ENCODE measurements at places on chromosomes 13 and 19.
A peak's percentile ranks its signal among the peaks of the same experiment; 100 is the strongest.

- no peak for DNase-seq
These were observed 2.0 kb downstream of the LENG9 start for GRCh38 chr19:54461613-54462012.

GRCh38 chr19:2549701-2550191 is 73.8 kb downstream of the GADD45B start:
- peak; percentile 92 for DNase-seq

DNA sequence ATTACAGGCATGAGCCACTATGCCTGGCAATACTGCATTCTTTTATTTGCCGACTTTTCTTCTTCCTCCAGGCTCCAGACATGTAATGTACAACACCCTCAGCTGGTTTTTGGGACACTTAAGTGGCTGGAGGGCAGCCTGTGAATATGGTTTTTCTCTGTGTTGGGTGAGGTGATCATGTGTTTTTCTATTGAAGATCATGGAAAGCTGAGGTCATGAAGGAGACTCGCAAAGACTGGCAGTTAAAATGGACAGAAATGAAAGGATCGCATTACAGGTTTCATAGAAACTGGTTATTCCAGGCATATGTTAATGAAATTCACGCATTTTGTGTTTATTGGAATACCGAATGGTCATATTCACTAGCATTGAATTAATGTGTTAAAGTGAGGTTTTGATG is 85.2 kb upstream of the RNF113B start:
- DNase-seq: no peak

DNA sequence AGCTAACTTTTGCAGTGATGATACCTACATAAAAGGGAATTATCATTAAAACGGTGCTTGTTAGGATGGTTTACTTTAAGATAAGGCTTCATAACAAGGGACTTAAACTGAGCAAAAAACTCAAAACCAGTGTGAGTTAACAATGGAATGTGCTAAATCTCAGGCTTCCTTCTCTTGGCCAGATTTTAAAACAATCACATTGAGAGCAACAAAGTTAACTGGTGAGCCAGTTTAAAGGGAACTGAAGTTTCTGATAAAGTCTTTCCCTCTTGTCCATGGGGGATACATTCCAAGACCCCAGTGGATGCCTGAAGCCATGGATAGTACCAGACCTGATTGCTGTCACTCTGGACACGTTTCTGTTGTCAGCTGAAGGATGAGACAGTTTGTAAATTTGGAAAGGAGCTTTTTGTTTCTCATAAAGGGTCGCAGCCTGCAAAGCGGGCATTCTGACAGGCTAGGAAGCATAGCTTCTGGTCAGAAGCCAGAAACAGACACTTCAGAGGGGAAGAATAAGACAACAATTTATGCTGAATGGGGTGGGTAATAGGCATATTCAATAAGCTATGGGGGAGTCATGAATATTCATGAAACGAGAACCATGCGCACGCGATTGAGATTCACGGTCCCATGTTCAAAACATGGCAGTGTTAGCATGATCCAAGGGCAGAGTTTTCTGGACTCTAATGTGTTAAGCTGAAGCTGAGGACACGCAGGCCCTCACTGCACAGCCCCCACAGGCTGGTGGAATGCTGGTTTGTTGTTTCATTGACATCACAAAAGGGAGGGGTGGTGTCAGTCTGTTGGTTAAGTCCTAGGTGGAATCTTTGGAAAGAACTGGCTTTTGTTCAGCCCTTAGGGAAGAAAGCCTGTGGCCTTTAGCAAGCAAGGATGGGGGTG is 150.6 kb upstream of the RNF113B start:
- no peak for DNase-seq

DNA sequence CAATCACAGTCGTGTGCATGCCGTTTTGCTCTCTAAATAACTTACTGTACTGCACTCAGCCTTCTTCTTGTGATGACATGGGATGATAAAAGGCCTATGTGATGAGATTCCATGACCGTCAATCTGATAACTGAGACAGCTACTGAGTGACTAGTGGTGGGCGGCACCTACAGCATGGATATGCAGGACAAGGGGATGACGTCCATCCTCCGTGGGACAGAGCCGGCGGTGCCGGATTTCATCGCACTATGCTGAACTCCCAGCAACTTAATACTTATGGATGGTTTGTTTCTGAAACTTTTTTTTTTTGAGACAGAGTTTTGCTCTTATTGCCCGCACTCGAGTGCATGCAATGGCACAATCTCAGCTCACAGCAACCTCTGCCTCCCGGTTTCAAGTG is 146.8 kb upstream of the TSHZ3 start:
- DNase-seq: no peak

DNA sequence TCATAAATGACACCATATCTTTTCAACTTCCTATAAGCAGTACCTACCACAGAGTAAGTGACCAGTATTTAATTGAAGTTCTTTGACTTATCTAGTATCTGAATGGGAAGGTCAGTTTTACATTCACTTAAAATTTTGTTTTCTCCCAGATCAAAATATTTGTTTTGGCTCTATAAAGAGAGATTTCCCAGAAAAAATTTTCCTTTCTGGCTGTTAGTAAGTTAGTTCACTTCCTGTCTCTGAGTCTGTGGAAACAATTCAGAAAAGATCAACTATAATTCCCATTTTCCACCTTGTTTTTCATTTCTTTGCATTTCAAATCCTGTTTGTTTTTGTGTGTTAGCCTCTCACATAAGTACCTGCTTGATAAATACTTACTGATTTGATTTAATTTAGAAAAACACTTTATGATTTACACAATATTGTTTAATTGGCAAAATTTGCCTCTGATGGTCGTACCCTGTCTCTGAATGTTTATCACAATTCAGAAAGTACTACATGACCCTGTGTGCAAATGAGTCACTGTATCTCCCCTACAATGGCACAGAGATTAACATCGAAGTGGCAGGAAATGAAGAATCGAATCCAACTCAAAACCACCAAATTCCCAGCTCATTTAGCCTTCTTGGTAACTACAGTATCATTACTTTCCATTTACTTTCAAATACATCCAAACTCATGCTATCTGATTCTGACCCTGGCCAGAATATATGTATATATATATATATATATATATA is 15.4 kb upstream of the MED4 start:
- DNase-seq: no peak
